ENCODE measurements at places on chromosomes 6 and 20. TPM values are rescaled to one million over a fixed set of nuclear protein-coding genes. Genes with fewer than 3 reads are reported as not detected.

DNA sequence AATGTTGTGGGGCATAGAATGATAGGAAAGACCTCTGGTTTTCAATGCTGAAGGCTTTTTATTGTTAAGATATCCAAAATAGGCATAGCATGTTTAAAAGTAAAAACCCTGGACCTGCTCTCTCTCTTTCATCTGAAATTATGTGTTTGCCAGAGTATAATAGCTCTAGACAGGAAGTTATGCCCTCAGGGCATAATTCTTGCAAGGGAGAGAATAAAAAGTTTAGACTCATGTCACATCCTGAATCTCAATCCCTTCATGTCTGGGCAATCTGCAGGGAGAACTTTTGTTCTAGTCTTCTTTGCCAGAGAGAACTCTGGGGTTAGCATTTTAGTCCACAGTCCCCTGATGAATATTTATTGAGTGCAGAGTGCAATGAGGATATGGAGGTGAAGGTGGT is 297.3 kb upstream of the FLRT3 start:
- DNase-seq: no peak

DNA sequence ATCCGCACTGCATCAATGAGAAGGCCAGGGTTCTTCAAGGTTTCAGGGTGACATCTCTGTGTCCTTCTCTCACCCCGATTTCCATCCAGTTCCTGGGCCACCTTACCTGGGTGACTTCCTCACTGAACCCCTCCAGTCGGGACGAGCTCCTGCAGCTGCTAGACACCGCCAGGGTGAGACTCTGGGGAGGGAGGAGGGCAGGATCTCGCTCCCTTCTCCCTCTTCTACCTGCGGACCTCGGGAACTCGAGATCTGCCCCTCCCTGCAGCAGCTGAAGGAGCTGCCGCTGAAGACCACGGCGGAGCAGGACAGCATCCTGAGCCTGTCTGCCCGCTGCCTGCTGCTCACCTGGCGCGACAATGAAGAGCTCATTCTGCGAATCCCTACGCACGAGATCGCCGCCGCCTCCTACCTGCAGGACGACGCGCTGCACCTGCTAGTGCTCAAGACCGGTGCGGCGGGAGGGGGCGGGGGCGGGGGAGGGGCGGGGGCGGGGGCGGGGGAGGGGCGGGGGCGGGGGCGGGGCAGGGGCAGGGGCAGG is 7.5 kb downstream of the CCM2L start:
- no peak for DNase-seq

The GNAS-AS1 gene
- total RNA-seq: 1.7 TPM

DNA sequence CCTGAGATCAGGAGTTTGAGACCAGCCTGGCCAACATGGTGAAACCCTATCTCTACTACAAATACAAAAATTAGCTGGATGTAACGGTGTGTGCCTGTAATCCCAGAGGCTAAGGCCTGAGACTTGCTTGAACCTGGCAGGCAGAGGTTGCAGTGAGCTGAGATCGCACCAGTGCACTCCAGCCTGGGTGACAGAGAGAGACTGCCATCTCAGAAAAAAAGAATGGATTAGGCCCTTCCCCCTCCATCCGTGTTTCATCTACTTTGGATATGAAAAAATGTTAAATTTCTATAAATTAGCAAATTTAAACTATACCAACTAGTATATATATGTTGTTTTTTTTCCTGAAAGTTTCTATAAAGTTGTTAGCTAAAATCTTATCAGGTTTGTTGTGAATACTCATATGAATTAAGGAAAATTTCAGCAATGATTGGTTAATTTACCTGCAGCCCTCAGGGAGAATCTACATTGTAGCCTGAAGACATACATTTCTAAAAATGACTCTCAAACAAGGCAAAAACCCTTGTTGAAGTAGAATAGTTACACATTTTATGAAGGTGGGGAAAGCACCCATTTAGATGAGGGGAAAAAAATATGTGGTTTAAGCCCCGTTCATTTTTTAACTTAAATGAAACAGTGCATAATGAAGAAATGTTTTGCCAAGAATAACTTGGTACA is 120.9 kb downstream of the TIAM2 start:
- no peak for DNase-seq

DNA sequence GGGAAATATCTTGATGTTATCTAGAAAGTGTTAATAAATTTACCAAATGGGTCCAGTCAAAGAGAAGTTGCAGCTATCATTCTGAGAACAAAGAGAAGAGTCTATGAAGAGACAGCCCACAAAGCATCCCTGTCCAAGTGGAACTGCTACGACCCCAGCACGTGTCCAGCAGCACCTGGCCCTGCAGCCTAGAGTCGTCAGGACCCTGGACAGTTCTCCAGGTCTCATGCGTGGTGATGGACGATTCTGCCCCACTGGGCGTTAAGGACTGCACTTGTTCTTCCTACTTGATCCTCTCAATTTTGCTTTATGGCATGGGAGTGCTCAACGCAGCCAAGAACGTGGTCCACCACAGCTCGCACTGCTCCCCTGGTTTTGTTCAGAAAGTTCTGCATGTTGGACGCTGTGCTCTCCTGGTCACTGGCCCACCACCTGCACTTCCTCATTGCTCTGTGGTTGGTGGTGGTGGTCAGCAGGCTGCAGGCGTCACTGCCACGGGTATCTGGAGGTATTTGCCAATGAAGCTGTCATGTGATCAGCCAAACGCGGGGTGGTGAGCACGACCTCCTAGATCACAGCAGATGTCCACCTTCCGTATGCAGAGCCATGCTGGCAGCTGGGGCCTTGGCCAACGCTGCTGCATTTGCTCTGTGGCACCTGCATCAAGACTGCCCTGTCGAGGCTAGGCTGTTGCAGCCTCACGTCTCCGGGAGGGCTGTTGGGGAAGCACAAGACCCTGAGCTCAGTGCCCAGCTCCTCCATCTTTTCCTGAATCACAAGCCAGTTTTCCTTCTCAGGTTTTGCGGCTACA is 356.4 kb downstream of the CDH4 start:
- peak; percentile 24 for DNase-seq

All from NCI-H460 (cell line).